Daoy (cell line): ENCODE measurements at places on chromosomes 7 and 10. TPM values are rescaled to one million over a fixed set of nuclear protein-coding genes. Genes with fewer than 3 reads are reported as not detected.

Gene IL6
- 74.2 and 77.6 TPM in 2 replicates for total RNA-seq

Gene NUTM2E
- under 0.01 TPM in 1 of 2 replicates, not detected in the other for total RNA-seq

Gene KLF14
- 0.06 and 0.86 TPM in 2 replicates for total RNA-seq

Gene UCMA
- not detected in 2 replicates for total RNA-seq

Gene CREB5
- total RNA-seq, result 12.1 and 17.3 TPM in 2 replicates

Gene LRRD1
- total RNA-seq, result 0.17 TPM in 1 of 2 replicates, not detected in the other

Gene TLX1
- 0.06 TPM in 1 of 2 replicates, not detected in the other for total RNA-seq

Gene ARF5
- total RNA-seq, result 155 and 173 TPM in 2 replicates

Gene RSU1
- total RNA-seq, result 58.6 and 59.7 TPM in 2 replicates

Gene PON1
- not detected in 2 replicates for total RNA-seq

Gene PLXDC2
- 0.33 and 0.69 TPM in 2 replicates for total RNA-seq

Gene RARRES2
- 3.9 and 11.8 TPM in 2 replicates for total RNA-seq

Gene LOXL4
- total RNA-seq, result 0.97 and 1.3 TPM in 2 replicates

Gene GHRHR
- not detected in 2 replicates for total RNA-seq

Gene NOS3
- 0.39 and 0.46 TPM in 2 replicates for total RNA-seq

Gene C7orf33
- total RNA-seq, result not detected in 2 replicates

Gene GPR15LG
- total RNA-seq, result not detected in 2 replicates

Gene OR2A42
- total RNA-seq, result not detected in 2 replicates

Gene PPP1R3C
- 0.54 and 0.74 TPM in 2 replicates for total RNA-seq

Gene ANKRD1
- 94.4 and 124 TPM in 2 replicates for total RNA-seq

Gene FAM131B
- total RNA-seq, result 2.2 and 4.0 TPM in 2 replicates

Gene PILRA
- total RNA-seq, result 0.69 TPM in 1 of 2 replicates, not detected in the other

Gene ELAPOR2
- 5.9 and 13.9 TPM in 2 replicates for total RNA-seq

Gene ASIC3
- 0.12 and 1.5 TPM in 2 replicates for total RNA-seq

Gene CPXM2
- 4.9 and 8.6 TPM in 2 replicates for total RNA-seq

Gene CHRM2
- total RNA-seq, result 0.06 and 0.51 TPM in 2 replicates

Gene CTNNA3
- total RNA-seq, result not detected in 2 replicates

Gene LRGUK
- total RNA-seq, result 0.40 and 5.5 TPM in 2 replicates

Gene MALRD1
- not detected in 2 replicates for total RNA-seq

Gene TAS2R3
- 0.17 TPM in 1 of 2 replicates, not detected in the other for total RNA-seq

Gene SLC26A5
- not detected in 2 replicates for total RNA-seq

Gene EPO
- not detected in 2 replicates for total RNA-seq

Gene IFIT3
- total RNA-seq, result 28.3 and 31.5 TPM in 2 replicates

Gene STOX1
- total RNA-seq, result 0.80 and 3.0 TPM in 2 replicates

Gene WIPF3
- not detected in 2 replicates for total RNA-seq

Gene LRRC61
- total RNA-seq, result 6.3 and 9.7 TPM in 2 replicates

Gene AKR1C2
- total RNA-seq, result 1.4 and 1.9 TPM in 2 replicates

Gene GPC2
- 10.9 and 16.7 TPM in 2 replicates for total RNA-seq

Gene CALHM1
- not detected in 2 replicates for total RNA-seq

Gene NUDT1
- 108 and 129 TPM in 2 replicates for total RNA-seq

Gene GSTO1
- 194 and 233 TPM in 2 replicates for total RNA-seq

Gene AMPH
- total RNA-seq, result 14.0 and 27.8 TPM in 2 replicates

Gene SRRT
- total RNA-seq, result 93.0 and 116 TPM in 2 replicates

Gene OPN1SW
- total RNA-seq, result not detected in 2 replicates

Gene SNX8
- 10.3 and 20.6 TPM in 2 replicates for total RNA-seq

Gene IKZF1
- 4.2 and 5.2 TPM in 2 replicates for total RNA-seq

Gene CRTAC1
- 5.6 and 17.9 TPM in 2 replicates for total RNA-seq

Gene AVPI1
- 4.4 and 5.7 TPM in 2 replicates for total RNA-seq

Gene GIMAP6
- 1.8 and 1.9 TPM in 2 replicates for total RNA-seq
